ENCODE measurements at places on chromosomes 2 and 18.

DNA sequence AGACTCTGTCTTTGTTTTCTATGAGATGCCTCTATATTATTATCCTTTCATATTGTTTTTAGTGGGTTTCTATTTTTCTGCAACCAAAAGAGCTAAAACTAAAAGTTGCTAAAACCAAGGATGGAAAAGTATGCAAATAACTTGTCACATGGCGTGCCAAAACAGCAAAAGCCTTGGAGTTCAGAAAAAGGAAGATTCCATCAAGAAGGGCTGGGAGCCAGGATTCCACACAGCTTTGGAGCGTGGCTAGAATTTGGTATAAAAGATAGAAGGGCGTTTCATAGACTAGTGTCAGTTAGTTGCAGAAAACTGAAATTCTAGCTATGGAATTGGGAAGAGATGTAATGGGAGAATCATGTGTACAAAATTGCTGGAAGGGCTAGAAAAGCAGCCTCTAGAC lies 4.1 kb downstream of the SCYGR1 start:
- no peak for DNase-seq

GRCh38 chr2:65630643-65631042 lies 198.2 kb upstream of the SPRED2 start:
- DNase-seq = peak; percentile 60

GRCh38 chr2:102114290-102114721 lies 28.2 kb upstream of the IL1R1 start:
- DNase-seq = no peak

GRCh38 chr2:152814475-152815030 lies 96.1 kb downstream of the ARL6IP6 start:
- DNase-seq = no peak

GRCh38 chr2:72998234-72998651 lies 73.3 kb downstream of the SFXN5 start:
- no peak for DNase-seq

DNA sequence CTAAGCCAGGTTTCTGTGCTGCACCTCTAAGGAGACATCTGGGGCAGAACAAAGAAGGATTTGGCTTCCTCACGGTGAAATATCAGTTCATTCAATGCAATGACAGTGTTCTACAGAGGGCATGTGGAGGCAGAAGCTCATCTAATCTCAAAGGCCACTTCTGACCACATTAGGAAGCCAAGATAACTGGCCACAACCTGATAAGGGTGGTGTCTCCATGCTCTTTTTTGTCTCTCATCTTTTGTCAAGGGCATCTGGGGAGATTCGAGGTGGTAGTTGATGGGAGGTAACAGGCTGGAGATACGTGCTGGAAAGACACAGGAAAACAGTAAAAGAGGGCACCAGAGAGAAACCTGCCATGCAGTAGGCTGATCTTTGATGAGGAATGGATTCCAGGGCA lies 303.9 kb downstream of the LRATD1 start:
- no peak for DNase-seq

GRCh38 chr2:219416938-219417337 lies 1.2 kb upstream of the DES start:
- no peak for DNase-seq

DNA sequence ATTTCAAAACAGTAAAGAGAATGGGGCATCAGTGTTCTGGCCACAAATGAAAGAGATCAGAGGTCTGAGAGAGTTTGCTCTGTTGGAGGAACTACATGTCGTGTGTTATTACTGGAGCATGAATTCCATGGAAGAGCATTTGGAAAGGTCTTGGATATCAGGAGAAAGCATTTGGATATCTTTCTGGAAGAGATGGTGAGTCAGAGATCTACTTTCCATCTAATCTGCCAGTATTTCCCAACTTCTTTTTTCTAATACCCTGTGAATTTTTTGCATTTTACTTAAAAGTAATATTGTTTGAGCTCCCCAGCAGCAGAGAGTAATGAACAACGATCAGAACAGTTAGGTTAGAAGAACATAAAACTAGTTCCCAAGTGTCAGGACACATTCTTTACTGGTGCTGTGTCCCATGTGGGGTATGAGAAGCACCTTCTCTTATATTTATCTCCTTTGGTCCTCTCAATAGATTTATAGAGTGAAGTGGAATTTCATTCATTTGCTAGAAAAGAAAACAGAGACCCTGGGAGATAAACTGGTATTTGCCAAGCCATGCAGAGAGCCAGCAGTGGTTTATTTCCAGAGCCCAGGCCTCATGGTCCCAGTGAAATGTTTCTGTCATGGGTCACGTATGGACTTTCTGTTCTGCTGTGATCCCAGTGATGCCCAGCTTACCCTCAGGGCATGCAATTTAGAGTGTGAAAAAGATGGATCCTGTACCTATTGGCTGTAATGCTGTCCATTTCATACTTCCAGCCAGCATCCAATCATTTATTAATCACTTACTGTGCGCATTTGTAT lies 130.8 kb upstream of the NT5C1B start:
- peak; percentile 73 for DNase-seq

DNA sequence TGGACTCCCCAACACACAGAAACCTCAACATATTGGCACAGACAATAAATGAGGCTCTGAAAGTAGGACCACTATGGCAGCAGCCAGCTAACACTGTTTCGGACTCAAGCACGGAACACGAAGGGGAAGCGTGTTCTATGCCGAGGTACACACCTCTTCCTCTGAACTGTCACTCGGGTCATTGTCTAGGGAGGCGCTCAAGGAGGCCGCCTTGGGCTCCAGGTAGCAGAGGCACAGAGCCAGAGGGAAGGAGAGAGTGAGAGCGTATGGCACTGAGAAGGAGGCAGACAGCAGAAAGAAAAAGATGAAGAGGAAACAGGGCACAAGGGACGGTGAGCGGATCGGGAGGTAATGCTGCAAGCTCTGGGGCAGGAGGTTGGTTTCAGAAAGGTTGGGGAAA lies 120.1 kb upstream of the ZBTB14 start:
- no peak for DNase-seq

DNA sequence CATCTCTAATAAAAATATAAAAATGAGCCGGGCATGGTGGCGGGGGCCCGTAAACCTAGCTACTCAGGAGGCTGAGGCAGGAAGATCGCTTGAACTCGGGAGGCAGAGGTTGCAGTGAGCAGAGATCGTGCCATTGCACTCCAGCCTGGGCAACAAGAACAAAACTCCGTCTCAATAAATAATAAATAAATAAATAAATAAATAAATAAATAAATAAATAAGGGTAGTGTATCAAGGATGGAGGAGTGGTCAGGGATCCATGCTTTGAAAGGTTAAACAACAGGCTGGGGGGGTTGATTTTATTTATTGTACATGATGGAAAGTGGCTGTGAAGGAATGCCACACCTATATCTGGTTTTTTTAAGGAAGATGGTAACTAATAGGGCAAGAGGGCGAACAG lies 63.2 kb downstream of the AP1S3 start:
- DNase-seq = no peak

- DNase-seq = no peak
Measured at GRCh38 chr2:232890536-232890895, 20.5 kb downstream of the SNORC start.

DNA sequence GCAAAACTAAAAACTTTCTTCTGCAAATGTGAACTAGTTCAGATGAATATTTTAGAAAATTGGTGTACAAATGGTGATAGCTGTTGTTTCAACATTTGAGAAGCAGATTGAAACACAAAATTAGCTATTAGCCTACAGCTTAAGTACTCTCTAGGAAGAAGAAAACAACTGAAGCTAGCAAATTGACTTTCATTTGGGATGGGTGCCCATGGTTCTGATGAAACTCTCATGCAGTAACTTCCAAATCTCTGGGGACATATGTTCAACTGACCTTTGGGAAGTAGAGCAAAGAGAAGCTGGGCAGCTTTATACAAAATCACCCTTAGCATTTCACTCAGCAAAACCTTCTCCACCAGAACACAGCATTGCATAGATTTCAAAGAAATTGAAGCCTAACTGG lies 119.0 kb downstream of the GALNT13 start:
- no peak for DNase-seq

- DNase-seq = no peak
Measured at GRCh38 chr2:28692411-28692810, 59.2 kb upstream of the PPP1CB start.
